ENCODE measurements at places on chromosomes 2 and 18. TPM values are rescaled to one million over a fixed set of nuclear protein-coding genes. Genes with fewer than 3 reads are reported as not detected.

Gene GCG
- total RNA-seq, result not detected

Gene LDLRAD4
- total RNA-seq, result 74.8 TPM

GRCh38 chr2:149446748-149447147 is 116.4 kb downstream of the LYPD6 start:
- DNase-seq, result no peak

- DNase-seq, result no peak
Observed at GRCh38 chr2:161234627-161235026, 73.6 kb upstream of the PSMD14 start.

GRCh38 chr2:108315444-108315934 is 26.8 kb downstream of the SULT1C2 start:
- DNase-seq, result no peak

DNA sequence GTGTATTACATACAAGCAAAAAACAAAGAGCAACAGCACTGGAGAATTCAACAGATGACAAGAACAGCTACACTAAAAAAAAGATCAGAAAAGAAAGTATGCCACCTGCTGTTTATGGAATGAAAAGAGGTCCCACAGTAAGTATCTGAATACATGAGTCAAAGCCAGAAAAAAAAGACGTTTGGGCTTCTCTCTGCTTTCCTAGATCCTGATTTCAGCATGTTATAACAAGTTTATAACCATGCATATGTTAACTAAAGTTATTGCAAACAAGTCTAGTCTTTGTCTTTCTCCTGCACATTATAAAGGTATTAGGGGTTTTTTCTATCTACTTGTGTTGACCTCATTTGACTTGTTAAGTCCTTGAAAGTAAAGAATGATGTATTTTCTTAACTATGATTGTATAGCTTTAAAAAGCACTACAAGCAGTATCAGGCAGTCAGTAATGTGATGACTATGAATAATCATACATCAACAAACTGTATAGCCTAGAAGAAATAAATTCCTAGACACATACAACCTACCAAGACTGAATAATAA is 108.5 kb upstream of the COL5A2 start:
- DNase-seq, result no peak

DNA sequence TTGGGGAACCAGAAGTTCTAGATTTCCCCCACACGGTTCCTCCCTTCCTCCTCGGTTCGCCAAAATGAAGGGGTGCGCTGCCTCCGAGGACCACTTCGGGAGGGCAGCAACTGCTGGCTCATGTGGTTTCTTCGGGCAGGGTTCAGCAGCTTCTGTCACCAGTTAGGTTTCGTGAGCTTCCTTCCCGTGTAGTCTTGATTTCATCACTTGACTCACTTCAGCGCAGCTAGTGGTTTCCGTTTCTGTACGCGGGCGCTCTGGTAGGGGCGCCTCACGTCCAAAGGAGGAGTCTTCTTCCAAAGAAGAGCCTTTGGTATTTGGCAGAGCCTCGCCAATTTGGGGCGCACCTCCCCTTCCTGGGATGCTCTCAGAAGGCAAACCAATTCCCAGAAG is 485 bp upstream of the GALNT3 start:
- DNase-seq, result peak; percentile 75

- DNase-seq, result no peak
Observed at GRCh38 chr18:69980509-69980908, 32.8 kb upstream of the CD226 start.

DNA sequence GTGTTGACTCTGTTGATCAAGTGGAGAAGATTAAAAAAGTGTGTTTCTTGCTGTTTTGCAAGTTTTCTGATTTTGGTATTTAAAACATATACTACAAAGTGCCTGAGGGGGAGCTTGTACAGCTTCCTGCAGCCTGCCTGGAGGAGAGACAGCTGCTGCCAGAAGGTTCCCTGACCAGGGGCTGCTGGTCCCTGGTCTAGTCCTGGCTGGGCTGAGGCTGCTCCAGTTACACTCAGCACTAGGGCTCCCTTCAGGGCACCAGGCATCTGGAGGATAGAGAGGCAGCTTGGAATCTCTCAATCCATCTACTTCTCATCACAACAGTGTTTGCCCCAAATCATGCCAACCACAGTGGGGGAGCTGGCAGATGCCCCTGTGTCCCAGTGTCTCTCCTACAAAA is 4.8 kb downstream of the MC2R start:
- DNase-seq, result no peak

DNA sequence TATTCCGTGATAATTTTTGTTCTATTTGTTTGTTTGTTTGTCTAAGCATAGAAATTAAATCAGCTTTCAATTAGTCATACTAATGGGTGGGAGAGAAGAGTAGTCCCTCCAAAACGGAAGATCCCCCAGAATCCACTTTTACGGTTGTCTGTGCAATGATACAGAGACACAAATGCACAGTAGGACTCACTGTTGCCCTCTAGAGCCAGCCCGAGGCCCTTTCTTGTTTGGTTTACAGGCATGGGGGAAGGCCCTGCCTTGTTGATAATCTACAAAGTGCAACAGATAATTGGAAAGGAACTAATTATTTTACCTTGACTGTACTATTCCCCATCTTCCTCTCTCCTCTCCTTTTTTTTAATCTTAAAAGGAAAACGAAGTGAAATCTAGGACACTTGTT is 121.1 kb downstream of the ACOXL start:
- DNase-seq, result no peak

DNA sequence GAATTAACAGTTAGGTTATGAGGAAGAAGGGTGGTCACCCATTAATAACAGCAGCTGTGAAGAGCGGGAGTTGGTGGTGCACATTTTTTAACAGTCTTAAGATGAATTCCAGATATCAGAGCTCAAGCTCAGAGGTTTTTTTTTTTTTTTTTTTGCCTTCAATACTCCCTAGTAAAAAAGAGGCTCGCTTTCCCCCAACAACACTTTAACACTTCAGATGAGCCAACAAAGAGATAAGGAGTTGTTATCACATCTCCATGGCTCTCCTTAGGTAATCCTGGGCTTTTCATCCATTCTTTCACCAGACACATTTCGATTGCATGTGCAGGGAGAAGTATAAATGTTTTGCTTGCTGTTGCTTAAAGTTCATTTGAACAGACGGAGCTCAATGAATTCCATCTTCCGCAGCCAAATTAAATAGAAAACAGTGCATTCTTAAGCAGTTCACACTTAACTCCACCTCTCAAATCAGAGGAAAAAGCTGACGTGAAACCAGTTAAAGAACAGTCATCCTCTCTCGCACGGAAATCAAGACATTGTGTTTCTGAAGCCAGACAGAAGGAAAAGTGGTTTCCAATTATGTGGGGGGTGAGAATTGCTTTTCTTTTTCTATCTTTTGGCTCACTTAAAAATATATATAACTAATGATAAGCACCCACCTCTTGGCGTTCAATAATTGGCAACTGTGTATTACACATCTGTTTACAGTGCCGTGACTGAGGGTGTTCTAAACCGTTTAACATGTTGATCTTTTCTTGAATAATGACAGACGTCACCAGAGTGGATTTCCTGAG is 118.2 kb downstream of the ZNF521 start:
- DNase-seq, result no peak

DNA sequence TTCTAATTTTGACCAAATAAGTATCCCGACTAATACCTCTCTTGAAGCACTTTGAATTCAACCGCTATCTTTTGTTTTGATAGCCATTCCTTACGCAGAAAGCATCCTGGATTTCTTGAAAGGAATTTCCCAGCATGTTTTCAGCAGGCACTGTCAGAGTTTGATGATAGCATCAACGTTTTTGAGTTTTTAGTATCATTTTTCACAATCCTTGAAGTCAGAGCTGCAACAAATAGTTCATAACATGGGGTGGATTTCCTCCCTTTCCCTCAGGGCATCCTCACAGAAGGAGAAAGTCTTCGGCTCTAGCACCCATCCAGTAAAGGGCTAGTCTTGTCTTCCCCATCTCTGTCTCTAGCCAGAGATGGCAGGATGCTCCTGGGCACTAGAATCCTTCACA is 46.2 kb downstream of the ANKRD44 start:
- no peak for DNase-seq
